Retinal pigment epithelial cell (primary cell): ENCODE measurements at places on chromosomes 1 and 21.

GRCh38 chr1:39995973-39996393 lies 41.0 kb downstream of the MFSD2A start:
- no peak for DNase-seq

GRCh38 chr1:217889401-217889800 lies 258.3 kb downstream of the SPATA17 start:
- no peak for DNase-seq

DNA sequence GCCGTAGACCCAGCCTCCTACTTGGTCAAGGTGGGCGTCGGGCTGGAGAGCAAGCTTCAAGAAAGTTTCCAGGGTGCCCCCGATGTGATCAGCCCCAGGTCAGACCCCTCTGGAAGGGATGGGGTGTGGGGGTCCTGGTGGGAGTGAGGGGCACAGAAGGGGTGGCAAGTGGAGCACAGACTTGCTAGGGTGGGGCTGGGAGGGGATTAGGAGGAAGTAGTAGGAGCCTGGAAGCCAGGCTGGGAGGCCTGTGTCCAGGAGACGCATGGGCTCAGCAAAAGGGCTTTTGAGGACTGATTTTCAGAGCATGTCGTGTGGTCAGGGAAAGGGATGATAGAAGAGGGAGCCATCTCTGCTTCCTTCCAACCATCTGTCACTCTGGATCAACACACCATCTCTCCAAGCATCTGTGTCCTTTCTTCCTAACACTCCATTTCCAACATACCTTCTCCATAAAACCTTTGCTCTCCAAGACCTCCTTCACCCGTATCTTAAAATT lies 8.5 kb downstream of the TRIM46 start:
- no peak for DNase-seq

DNA sequence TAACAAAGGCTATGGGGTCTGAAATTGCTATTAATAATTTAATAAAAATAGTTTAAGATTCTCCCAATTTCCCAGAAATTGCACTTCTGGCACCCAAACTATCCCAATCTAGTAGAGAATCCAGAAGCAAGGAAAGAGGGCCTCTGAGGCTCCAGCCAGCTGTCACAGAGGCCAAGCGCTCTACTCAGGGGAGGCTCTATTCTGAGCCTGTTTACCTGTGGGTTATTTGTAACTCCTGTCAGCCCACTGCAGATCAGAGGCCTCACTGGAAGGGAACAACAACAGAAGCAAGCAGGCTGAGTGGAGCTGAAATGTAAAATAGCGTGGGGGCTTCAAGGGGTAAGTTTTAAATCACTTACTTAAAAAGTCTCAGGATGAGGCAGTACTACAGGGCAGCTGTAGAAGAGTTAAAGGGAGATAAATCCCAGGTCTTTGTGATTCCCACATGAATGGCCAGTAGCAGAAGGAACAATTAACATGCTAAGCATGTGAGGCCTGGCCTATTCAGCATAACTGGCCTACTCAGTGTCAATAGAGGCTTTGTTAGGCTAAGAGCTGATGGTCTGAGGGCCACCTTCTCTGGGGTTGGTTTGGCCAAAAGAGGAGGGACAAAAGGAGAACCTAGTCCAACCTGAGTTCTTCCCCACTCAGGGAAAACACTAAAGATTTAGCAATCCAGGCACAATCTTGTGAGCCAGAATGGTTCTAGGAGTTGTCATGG lies 12.8 kb downstream of the ZNF687 start:
- no peak for DNase-seq

DNA sequence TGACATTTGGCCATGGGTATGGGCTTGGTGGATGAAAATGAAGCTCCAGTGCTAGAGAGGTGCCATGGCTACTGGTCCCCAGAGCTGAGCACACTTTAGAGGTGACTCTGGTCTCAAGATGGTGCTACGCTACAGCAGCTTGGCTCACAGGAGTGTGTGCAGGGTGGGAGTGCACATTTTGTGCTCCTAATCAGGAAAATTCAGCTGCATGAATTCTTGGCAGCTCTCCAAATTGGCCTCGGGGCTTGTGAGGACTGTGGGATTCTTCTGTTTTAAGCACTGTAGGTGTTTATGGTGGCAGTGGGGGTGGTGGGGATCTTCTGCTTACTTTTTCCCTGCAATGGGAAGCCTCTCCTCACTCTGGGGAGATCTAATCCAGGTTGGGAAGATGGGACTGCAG lies 17.3 kb upstream of the TIPRL start:
- no peak for DNase-seq

DNA sequence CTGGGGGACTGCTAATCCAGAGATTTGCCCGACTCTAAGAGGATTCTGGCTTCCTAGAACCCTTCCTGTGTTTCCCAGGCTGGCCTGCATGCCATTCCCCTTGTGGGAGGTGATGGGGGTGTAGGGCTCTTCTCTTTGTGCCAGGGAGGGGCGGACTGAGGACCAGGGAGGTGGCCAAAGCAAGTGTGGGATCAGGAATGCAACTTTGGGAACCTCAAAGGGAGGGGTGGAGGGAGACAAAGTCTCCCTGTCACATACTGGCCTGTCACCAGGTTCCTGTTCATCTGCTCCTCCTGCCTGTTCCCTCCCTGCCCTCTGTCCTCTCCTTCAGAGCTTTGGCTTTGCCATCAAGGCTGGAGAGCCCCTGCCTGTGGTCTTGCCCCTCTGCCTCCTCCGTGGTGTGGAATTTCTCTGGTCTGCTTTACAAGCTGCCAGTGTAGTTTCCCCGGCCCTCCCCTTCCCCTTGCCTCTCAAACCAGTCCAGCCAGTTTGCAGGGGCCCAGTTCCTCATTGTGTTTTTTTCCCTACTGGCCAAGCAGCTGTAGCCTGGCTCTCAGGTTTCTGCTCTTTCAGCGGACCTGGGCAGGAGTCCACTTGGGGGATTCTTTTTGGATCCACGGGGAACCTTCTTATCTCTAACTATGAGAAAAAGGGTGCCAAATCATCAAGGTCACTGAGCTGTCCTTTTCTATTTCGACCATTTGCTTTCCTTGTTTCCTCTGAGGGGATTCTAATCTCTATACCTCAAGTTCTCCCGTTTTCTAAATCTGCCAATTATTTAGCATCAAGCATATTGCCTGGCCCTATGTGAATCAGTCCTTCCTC lies 1.8 kb downstream of the CGN start:
- no peak for DNase-seq
